ENCODE measurements at places on chromosomes 16 and 17.

GRCh38 chr17:9219631-9220397 lies 198.5 kb downstream of the NTN1 start:
- DNase-seq, result no peak

- DNase-seq, result no peak
Observed at GRCh38 chr16:8326232-8326631, 264.1 kb downstream of the TMEM114 start.

- DNase-seq, result no peak
Observed at GRCh38 chr16:68335175-68335574, 24.4 kb downstream of the PRMT7 start.

- DNase-seq, result no peak
Observed at GRCh38 chr17:79041041-79041570, 17.1 kb downstream of the C1QTNF1 start.

GRCh38 chr17:75289832-75290337 lies 652 bp upstream of the SLC25A19 start:
- DNase-seq, result peak; percentile 39

- no peak for DNase-seq
Observed at GRCh38 chr16:58201163-58201562, 3.3 kb upstream of the CSNK2A2 start.

GRCh38 chr16:138049-138417 lies 440 bp downstream of the NPRL3 start:
- no peak for DNase-seq

DNA sequence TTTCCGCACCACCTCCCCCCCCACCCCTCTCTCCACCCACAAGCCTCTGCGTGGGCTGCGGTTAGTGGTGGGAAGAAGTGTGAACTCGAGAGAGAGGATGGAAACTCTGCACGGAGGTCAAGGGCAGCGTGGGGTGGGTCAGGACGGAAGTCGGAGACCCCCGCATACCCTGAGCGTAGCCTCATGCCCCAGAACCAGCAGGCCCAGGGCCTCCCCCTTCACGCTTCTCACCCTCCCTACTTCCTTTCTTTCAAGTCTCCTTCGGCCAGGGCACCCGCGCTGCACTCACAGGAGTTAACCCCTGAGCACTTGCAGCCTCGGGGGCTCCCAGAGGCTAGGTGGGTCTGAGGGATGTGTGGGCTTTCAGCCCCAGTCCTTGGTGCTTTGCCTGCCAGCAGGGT lies 9.2 kb downstream of the TBKBP1 start:
- no peak for DNase-seq

GRCh38 chr17:34452769-34453168 lies 89.7 kb upstream of the CCL1 start:
- no peak for DNase-seq

GRCh38 chr16:28882551-28883160 lies 4.4 kb downstream of the ATP2A1 start:
- no peak for DNase-seq

DNA sequence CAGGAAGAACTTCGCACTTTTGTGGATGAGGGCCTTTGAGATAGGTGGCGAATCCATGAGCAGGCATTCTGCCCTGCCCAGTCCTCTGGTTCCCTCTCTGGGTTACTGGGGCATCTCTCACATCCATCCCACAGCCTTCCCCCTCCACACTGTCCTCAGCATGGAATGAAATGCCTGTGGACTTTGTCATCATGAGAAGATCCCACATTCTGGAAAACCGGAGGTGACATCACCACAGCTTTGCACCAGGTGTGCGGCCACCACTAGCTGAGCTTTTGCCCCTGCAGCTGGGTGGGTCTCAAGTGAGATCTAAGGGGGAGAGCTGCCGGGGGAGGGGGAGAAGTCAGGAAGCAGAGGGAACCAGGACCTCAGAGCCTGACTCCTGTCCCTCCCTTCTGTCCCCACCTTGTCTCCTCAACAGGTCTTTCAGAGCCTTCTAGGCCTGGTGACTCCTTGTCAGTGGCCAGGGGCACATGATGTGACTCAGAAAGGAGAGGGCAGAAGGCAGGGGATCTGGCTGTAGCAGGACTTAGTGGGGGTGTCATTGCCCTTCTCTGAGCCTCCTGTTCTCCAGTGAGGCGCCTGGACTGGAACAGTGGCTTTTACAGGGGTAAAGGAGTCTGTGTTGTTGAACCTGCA lies 40.0 kb upstream of the DLX4 start:
- no peak for DNase-seq

- peak; percentile 53 for DNase-seq
Observed at GRCh38 chr17:17723354-17724261, 42.4 kb downstream of the RAI1 start.

GRCh38 chr16:55912022-55912421 lies 36.8 kb upstream of the CES5A start:
- no peak for DNase-seq

DNA sequence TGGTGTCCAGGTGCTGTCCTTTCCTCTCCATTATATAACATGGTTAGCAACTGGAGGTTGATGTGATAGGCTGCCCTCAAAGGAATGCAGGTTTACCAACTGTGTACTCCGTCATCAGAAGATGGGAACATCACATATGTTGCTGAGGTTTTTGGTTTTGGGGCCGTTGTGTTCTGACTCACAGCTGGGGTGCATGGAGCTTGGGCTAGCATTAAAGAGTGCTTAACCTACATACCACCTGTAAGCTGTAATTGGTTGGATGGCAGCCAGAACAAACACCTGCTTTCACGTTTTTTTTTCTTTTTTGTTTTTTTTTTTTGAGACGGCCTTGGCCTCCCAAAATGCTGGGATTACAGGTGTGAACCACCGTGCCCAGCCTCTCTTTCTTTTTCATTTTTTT lies 20.9 kb downstream of the TMEM11 start:
- no peak for DNase-seq

DNA sequence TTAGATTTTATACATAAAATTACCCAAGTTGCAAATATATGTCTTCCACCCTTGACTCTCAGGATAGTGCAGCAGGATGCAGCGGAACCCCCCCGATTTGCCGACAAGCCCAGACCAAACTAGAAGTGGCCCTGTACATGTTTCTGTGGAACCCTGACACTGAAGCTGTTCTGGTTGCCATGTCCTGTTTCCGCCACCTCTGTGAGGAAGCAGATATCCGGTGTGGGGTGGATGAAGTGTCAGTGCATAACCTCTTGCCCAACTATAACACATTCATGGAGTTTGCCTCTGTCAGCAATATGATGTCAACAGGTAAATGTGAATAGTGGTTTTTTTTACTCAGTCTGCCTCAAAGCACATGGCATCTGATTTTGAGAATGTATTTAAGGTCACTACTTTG lies 70.7 kb downstream of the OMG start:
- no peak for DNase-seq

DNA sequence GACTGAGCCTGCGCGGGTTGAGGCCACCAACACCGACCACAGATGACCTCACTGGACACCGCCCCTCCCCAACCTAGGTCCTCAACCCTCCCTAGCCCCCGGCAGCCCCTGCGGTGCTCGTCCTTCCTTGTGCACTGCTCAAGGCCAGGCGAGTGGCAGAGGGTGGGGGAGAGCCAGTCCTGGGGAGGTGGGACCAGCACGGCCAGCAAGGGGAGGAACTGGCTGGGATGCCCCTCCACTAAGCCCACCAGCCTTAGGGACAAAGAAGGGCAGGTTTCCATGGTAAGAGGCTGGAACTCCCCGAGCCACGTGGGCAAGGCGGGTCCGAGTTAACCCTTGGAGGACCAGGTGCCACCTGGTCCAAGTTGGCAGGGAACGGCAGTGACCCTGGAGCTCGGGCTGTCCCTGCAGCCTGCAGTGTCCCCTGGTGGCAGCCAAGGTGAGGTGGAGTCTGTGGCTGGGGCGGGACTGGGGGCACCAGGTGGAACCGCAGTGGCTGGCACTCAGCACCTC lies 9.2 kb downstream of the FSCN2 start:
- no peak for DNase-seq

- no peak for DNase-seq
Observed at GRCh38 chr16:82945420-82946101, 318.8 kb downstream of the CDH13 start.

GRCh38 chr17:41547378-41547841 lies 19.3 kb upstream of the KRT19 start:
- DNase-seq, result no peak
